ENCODE measurements at places on chromosomes 7 and 10. TPM values are rescaled to one million over a fixed set of nuclear protein-coding genes. Genes with fewer than 3 reads are reported as not detected.

- no peak for DNase-seq
Measured at GRCh38 chr10:88652616-88653015, 11.6 kb upstream of the LIPF start.

TRIM4 gene
- 5.8 TPM for total RNA-seq

GRCh38 chr10:76152186-76152585 lies 720.8 kb downstream of the LRMDA start:
- DNase-seq = no peak

ARHGEF35 gene
- 6.1 TPM for total RNA-seq

DNA sequence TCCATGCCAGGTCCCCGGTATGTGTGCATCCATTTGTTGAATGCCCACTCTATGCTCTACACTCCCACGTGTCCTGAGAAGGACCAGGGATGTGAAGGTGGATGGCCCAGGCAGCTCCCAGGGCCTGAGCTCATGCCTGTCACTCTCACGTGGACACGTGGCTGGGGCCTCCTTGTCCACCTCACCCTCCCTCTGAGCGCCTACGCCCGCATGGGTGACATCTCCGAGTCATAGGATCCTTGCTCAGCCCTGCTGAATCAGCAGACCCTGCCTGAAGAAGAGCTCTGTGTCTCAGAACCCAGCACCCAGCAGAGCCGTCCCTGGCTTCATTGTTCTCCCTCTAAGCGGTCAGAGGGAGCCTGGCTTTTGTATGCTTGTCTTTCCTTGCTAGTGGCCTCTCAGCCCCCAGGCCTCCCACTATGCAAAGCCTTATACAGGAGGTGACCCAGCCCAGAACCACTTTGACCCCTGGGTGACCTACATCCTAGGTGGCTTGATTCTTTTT lies 107.9 kb upstream of the PPIF start:
- DNase-seq = no peak

MYH16 gene
- total RNA-seq = not detected

GRCh38 chr7:12089951-12090756 lies 120.9 kb upstream of the TMEM106B start:
- no peak for DNase-seq

DNA sequence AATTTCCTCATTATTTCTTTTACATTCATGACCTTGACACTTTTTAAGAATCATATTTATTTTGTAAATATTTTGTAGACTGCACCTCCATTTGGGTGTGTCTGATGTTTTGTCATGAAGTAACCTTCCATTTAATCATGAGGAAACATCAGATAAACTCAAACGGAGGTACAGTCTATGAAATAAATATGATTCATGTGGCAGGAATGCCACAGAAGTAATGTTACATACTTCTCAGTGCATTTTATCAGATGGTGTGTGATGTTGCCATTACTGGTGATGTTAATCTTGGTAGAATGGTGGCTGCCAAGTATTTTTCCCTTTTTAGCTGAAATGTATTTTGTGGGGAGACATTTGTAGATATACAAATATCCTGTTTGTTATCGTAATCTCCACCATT lies 64.9 kb downstream of the ZNF37A start:
- DNase-seq = no peak

- DNase-seq = no peak
Measured at GRCh38 chr7:104039363-104039762, 49.9 kb upstream of the RELN start.

GGCT gene
- 34.0 TPM for total RNA-seq

C1QL3 gene
- total RNA-seq = 0.80 TPM
